ENCODE measurements at places on chromosomes 6 and 20.
A peak's percentile ranks its signal among the peaks of the same experiment; 100 is the strongest.

DNA sequence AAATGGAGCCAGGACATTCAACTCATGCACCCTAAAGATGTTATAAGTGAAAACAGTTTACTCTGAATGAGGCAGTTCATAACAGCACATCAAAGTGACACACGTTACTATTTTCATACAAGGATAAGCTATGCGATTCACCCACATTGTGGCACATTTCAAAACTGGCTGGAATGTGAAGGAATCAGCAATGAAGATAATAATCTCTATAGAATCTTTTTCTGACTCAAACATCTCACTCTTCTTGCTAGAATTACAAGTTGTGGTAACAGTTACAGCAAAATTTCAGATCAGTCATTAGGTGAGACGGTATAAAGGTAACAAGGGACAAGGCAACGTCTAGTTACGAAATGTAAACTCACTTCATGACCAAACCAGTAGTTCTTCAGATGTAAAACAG lies 17.5 kb downstream of the TMEM244 start:
- no peak for DNase-seq

DNA sequence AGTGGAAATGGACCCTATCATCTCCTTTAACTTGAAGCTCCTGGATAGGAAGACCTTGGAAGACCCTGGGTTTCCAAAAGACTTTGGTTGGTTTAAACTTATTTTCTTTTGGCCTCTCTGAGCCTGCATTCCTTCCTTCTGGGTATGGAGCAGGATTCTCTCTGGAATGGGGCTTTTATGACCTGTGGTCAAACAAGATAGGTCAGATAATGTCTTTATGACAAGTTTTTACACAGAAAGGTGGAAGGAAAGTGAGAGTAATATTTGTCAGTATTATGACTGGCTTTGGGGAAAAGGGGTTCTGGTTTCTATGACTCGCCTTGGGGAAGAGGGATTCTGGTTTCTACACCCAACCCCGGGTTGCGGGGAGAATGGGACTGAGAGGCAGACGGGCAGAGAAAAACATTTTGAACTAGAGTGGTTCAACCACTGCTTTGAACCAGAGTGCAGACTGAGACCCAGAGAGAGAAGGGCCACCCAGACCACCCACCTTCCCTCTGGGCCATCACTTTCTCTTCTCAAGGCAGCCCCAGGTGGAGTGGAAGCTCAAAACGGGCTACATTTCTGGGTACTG lies 37.6 kb upstream of the KCNK5 start:
- no peak for DNase-seq

DNA sequence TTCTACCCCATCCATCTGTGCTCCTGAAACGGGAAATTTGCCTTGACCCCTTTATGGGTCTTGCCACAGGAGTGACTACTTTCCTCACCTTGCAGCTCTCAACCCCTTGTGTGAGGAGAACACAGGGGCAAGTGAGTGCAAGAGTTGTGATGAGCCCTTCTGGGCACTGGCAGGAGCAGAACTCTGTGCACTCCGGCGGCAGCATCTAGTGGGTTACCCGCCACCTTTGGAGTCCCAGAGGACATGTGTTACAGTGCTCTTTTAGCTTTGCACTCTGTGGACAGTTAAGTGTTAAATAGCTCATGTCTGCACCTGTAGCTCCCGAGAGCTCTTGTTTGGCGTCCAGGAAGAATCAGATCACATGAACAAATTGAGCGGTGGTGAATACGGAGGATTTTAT lies 940.2 kb downstream of the GRIK2 start:
- DNase-seq: no peak

DNA sequence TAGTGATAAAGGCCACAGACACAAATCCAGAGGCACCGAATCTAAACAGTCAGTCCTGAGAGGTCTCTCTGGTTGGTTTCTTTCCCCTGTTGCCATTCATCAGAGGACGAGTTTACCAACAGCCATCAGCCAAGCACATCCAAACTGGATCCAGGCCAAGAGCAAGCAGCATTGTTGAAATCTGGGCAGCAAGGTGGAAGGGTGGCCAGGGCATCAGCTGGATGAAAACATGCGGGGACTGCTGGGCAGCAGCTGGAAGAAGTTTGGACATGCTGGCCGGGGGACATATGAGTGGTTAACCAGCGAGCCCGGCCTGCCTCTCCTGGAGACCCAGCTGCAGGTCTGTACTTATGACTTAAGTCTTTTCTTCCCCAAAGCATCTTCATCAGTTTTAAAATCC lies at the start of gene SMIM28:
TSS of gene SMIM28 (plus strand) at position 62 of the 400 bp plus-strand sequence. CDS start at position 230, 168 bp downstream.
- peak; percentile 81 for DNase-seq

- DNase-seq: peak; percentile 98
These were observed 102.0 kb downstream of the OR2B2 start for GRCh38 chr6:27809939-27810767.

- DNase-seq: no peak
These were observed 10.6 kb downstream of the PDYN start for GRCh38 chr20:1983301-1983700.

GRCh38 chr6:50832912-50833311 lies 14.2 kb downstream of the TFAP2B start:
- no peak for DNase-seq

- no peak for DNase-seq
These were observed 41.5 kb downstream of the CD164 start for GRCh38 chr6:109340811-109341210.

DNA sequence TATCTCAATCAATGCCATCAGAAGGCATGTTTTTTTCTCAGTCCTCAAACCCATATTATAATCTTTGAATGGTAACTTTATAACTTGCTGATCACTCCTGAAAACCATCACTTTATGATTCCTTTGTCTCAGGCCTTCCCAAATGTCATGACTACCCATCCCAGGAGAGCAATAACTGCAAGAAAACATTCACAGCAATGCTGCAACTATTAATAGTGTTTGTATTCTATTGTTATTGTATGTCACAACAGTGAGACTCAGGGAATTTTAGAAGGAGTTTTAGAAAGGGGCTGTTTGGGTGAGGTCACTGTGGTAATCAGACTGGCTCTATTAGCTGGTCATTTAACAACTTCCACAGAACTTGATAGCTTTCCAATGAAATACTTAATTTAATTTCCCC lies 301.4 kb upstream of the TBX18 start:
- no peak for DNase-seq

DNA sequence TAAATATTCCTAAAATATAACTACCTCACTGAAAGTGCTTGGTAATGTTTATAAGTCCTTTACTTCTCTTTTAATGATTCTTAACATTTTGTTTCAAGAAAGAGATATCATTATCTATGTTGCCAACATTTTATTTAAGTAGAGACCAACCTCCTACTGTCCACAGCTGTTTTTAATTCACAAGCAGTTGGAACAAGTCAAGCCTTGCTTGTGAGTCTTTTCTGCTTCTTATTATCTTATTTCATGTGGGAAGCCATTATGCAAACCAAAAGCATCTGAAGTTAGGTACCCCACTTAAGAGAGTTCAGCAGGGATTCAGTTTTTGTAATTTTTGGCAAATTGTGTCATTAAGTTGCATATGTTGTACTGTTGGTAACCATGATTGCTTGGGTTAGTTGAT lies 1714.5 kb downstream of the GRIK2 start:
- no peak for DNase-seq

GRCh38 chr20:13670160-13670559 lies 31.4 kb upstream of the TASP1 start:
- DNase-seq: no peak

Measured in NCI-H1105 treated with DMSO at 0.1 percent for 48 hours (cell line).